Nasal cavity respiratory epithelium epithelial cell of viscerocranial mucosa (primary cell): ENCODE measurements at places on chromosomes 6 and 20. TPM values are rescaled to one million over a fixed set of nuclear protein-coding genes. Genes with fewer than 3 reads are reported as not detected.

The TMEM151B gene
- total RNA-seq: under 0.01 and 0.07 TPM in 2 replicates

The EPHA7 gene
- total RNA-seq: under 0.01 TPM in 1 of 2 replicates, not detected in the other

The PAK5 gene
- total RNA-seq: 0.14 TPM in 1 of 2 replicates, not detected in the other

The PREX1 gene
- 0.14 and 0.34 TPM in 2 replicates for total RNA-seq
